ENCODE measurements at places on chromosomes 1 and 21. TPM values are rescaled to one million over a fixed set of nuclear protein-coding genes. Genes with fewer than 3 reads are reported as not detected.
A peak's percentile ranks its signal among the peaks of the same experiment; 100 is the strongest.

GRCh38 chr1:47593598-47594285 is 155.9 kb downstream of the FOXD2 start:
- peak overlapping the region; percentile 53 for H3K4me3 ChIP-seq
- H3K27me3 ChIP-seq = peaks cover 39% of the 10 kb centered on the region
- H3K36me3 ChIP-seq = no peaks in the 10 kb centered on the region
- no peak overlapping the region for H3K27ac ChIP-seq

DNA sequence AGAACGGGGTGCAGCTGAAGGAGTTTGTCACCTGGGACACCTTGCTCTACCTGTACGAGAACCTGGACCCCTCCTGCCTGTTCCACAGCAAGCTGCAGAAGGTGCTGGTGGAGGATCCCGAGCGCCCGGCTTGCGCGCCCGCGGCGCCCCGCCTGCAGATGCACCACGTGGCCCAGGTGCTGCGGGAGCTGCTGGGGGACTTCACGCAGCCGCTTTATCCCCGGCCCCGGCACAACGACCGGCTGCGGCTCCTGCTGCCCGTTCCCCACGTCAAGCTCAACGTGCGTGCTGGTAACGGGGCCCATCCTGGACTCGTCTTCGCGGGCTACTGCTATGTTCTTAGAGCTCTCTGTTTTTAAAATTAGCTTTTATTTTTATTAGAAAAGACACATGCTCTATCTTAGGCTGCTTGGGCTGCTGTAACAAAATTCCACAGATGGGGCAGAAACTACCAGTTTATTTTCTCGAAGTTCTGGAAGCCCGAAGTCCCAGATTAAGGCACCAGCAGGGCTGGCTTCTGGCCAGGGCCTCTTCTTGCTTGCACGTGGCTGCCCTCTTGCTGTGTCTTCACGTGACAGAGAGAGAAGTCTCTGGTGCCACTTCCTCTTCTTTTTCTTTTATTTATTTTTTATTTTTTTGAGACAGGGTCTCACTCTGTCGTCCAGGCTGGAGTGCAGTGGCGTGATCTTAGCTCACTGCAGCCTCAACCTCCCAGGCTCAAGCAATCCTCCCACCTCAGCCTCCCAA is 38.1 kb downstream of the TRPM2 start:
- no peaks in the 10 kb centered on the region for H3K36me3 ChIP-seq
- peak; percentile 65 for DNase-seq
- H3K27ac ChIP-seq = no peak overlapping the region

- H3K4me3 ChIP-seq = no peak overlapping the region
- peaks cover 5% of the 10 kb centered on the region for H3K27me3 ChIP-seq
- H3K27ac ChIP-seq = peak overlapping the region; percentile 78
- H3K36me3 ChIP-seq = no peaks in the 10 kb centered on the region
These were observed 124.9 kb upstream of the VAMP3 start for GRCh38 chr1:7646164-7646563.

The HSF2BP gene
- 0.18 TPM for total RNA-seq

The DYRK1A gene
- 85.5 TPM for total RNA-seq

The PAX7 gene
- not detected for total RNA-seq
